ENCODE measurements at places on chromosomes 1 and 21.

DNA sequence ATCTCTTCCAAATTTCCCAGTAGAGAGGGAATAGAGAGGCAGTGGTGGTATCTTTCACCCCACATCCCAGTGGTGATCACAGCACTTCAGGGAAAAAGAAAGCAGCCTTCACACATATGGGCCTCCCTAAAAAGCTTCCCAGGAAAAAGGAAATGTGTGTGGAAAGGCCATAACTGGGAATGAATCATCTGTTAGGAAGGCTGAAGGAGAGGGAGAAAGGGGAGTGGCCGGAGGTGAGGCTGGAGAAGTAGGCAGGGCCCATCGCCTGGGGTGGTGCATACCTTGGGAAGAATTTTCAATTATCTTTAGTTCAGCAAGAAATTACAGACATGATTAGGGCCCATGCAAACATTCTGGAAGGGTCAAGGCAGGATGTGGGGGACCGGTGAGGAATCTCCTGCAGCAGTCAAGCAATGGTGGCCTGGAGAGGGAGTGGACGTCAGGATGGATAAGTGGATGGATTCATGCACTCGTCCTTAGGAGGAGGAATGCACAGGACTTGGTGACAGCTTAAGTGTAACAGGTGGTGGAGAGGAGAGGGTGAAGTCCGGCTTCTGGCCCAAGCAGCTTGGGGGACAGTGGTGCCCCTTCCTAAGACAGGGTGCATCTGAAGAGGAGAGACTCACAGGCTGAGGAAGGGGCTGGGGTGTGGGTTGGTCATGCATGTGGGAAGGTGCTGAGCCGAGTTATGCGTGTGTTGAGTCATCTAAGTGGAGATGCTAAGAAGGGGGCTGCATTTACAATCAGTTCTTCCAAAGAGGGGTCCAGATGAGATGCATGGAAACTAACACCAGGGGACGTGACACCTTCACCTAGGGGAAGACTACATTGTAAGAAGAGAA is 17.9 kb downstream of the HIVEP3 start:
- peak; percentile 42 for DNase-seq

- no peak for DNase-seq
Measured at GRCh38 chr1:109773203-109773899, 9.6 kb upstream of the EPS8L3 start.

DNA sequence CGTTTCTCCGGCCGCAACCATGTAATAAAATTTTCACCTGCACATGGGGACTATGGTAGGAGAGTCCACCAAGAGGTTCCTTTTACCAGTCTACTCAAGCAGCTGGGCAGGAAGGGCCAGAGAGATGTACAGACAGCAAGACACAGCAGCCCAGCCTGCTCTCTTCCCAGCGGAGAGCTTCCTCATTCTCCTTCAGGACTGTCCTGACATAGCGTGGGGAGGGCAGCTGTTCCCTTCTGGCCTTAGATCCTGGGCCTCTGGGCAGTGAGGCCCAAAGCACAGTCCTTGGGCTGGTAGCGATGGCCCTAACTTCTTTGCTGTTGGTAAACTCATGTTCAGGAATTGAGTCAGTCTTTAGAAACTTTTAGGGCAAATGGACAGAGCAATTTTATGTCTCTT is 89.1 kb downstream of the BCAR3 start:
- no peak for DNase-seq

DNA sequence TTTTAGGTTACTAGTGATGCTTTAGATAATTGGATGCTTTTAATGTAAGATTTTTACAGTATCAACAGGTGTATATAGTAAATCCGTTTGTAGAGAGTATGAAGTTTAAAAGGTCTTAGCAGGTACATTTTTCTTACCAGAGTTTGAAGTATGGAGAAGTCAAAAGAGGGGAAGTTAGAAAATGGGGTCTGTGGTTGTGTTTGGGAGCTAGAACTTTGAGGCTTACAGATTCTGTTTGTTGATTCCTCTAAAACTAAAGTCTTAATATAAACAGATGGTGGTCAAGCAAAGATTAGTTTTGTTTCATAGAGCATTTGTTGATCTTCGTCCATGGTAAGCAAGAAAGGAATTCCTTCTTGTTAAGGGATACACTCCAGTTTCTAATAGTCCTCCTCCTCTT is 35.8 kb downstream of the CDC42 start:
- no peak for DNase-seq

DNA sequence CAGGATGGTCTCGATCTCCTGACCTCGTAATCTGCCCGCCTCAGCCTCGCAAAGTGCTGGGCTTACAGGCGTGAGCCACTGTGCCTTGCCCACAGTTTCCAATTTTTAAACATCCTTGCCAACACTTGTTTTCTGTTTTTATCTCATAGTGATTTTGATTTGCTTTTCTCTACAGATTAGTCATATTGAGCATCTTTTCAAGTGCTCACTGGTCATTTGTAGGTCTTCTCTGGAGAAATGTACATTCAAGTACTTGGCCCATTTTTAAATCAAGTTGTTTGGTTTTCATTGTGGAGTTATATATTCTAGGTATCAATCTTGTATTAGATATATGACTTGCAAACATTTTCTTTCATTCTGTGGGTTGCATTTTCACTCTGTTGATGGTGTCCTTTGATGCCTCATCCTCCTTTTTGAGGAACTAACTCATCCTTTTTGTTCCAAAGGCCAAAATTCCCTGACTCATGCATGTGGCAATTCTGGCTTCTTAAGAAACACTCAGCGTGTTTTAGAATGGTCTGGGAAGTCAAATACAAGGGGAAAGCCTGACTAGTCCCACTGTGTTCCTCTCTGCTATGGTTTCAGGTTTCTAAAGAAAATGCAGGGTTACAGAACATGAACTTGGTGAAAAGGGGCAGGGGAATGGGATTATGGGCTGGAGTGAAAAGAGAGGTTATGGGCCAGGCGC is 37.3 kb downstream of the PTAFR start:
- no peak for DNase-seq

GRCh38 chr1:91022518-91022929 is 689 bp upstream of the ZNF644 start:
- DNase-seq: no peak

GRCh38 chr1:44994309-44994898 is 8.0 kb upstream of the EIF2B3 start:
- DNase-seq: no peak

DNA sequence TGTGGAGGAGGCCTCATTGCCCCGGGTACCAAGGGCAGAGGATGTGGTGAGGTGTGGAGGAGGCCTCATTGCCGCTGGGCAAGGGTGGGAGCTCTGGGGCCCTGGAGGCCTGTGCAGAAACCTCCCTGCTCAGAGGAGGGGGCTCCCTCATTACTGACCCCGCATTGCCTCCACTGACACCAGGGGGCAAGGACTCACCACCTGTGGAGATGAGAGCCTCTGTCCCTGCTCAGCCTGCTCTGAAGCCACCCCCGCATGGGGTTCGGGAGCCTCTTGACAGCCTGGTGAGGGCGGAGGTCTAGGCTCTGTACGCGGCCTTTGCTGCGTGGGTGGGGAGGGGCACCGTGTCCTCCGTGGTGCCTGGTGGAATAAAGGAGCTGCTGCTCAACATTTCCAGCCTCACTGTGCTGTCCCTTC is 95.0 kb upstream of the COL6A1 start:
- DNase-seq: no peak

- no peak for DNase-seq
Measured at GRCh38 chr1:116763116-116763786, 9.0 kb downstream of the CD2 start.

DNA sequence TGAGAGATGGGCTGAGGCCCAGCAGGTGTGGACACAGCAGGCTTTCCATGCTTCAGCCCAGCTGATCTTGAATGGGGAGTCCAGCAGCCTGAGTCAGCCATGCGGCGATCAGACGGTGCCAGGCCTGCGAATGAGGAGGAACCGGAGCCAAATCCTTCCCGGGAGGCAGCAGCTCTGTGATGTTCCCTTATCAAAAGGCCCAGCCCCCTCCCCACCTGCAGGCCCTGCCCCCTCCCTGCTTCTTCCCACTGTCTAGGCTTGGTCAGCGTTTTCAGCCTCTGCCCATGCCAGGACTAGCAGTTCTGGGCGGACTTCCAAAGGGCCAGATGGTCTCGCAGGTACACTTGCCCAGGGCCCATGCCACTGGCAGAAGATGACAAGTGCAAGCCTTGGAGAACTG is 253.8 kb downstream of the KAZN start:
- no peak for DNase-seq

GRCh38 chr1:88371436-88372023 is 312.5 kb upstream of the PKN2 start:
- DNase-seq: no peak

DNA sequence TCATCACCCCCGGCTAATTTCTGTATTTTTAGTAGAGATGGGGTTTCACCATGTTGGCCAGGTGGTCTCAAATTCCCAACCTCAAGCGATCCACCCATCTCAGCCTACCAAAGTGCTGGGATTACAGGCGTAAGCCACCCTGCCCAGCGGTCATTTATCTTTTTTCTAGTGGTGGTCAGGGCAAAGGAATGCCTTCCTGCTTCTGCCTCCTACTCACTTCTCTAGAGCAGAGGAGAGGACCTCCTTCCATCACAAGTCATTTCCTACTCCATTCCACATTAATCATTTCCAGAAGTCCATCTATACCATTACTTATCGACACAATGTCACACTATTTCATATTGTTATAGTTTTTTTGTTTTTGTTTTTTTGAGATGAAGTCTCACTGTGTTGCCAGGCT is 13.3 kb downstream of the FBXO42 start:
- no peak for DNase-seq

DNA sequence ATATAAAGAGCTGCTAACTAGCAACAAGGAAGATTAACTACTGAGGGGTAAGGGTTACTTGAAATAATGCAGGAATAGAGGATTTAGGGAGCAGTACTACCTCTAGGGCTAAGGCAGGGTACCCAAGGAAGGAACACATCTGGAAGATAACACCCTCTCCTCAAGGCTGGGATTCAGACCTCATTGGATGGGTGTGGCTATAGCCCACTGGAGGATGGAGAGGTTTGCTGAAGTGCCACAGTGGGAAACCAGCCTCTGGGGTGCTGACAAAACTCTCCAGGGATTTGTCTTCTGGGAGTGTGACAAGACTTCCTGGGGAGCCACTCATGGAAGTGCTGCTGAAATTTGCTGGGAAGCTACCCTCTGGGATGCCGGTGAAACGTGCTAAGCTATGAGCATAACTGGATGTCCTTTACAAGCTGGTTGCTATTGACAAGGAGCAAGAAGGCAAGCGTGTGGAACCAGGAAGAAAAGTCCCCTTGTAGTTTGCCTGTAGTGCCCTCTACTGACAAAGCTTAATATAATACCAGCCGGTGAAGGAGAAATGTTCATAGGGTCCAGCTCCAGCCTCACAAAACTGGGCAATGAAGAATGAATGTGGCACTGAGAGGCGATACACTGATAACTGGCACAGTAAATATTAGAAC is 122.8 kb upstream of the USP24 start:
- no peak for DNase-seq

GRCh38 chr1:30768830-30769718 is 11.5 kb upstream of the LAPTM5 start:
- DNase-seq: no peak

GRCh38 chr1:63848733-63849132 is 74.9 kb downstream of the ROR1 start:
- DNase-seq: no peak

DNA sequence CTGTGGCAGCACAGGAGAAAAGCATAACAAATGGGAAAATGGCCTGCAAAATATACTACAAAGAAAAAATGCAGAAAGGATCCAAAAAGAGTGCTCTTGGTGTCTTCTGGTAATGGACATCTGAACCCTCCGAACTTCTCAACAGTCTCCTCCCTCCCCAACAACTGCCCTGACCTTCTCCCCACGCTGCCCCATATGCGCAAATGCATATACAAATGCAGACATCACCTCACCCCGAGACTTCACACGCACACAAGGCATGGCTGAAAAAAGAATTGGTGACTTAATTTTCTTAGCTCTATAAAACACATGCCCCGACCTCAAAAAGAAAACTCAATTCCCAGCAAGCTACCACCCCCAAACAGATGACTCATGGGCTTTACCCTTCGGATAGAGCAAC is 8.4 kb downstream of the KCND3 start:
- no peak for DNase-seq

All from vagina (tissue), 2 donors.